ENCODE measurements at places on chromosomes 12 and 14.

DNA sequence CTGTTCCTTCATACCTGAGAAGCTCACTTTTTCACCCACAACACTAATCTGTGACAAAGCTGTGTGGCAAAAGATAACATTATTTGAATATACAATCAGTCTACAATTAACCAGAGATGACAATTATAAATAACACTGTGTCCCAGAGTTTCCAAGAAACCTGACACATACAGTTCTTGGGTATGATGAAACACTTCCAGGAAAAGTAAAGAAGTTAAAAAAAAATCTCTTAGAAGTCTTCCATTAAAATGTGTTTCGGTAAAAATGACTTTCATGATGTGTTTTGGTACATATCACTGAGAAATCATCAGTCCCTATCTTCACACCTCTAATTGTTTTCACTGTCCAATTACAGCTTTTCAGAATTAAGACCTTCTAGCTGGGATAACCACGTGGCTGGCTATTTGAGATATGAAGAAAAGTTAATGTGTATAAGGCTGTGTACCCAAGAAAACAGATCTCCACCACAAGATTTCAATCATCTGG lies 390.2 kb downstream of the SOX5 start:
- DNase-seq = no peak

DNA sequence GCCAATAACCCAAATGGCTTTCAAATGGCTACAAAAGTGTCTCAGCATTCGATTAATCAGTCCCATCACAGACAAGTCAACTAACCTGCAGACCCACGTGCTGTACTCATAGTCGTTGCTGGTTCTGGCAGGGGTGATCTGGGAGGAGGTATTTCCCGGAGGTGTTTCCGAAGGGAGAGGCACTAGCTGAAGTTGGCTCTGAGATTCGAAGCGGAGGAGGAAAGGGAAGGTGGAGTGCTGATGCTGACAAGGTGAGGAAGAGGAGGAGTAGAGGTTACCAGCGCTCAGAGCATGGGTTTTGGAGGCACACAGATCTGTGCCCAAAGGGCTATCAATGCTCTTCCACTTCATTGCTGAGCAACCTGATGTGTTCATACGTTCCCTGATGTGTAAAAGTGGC lies 20.5 kb upstream of the COL2A1 start:
- DNase-seq = no peak

- DNase-seq = no peak
These were observed 309.1 kb downstream of the GXYLT1 start for GRCh38 chr12:41835556-41835955.

DNA sequence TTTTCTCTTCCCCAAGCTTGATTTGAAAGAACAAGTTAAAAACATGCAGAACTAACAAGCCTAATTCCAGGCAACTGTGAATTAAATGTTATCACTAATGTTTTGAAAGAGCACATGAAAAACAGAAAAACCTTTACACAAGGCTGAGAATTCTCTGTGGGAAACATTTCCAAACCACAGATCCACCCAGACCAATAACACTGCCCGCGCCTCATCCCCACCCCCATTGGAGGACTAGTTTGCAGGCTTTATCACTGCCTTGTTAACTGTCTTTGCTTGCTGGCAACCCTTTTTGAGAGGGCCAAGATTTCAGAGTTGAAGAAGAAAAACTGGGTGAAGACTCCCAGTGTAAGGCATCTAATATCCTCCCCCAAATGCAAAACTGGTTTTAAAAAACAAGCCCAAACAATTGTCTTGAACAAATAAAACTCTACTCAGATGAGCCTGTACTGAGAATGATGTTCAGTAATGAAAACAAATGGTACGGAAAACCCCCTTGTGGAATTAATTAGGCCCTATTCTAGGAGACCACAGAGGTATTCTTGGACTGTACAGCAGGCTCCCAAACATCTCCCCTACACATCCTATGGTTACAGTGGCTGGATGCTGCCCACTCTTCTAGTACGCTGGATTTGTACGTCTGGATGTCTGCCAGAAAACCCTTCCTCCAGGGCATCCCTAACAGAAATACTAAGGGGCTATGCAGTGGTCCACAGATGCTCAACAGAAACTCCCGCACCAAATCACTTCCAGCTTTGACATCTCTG lies 5.8 kb downstream of the MAX start:
- no peak for DNase-seq

GRCh38 chr12:94969424-94969823 lies 34.1 kb downstream of the NDUFA12 start:
- DNase-seq = no peak

DNA sequence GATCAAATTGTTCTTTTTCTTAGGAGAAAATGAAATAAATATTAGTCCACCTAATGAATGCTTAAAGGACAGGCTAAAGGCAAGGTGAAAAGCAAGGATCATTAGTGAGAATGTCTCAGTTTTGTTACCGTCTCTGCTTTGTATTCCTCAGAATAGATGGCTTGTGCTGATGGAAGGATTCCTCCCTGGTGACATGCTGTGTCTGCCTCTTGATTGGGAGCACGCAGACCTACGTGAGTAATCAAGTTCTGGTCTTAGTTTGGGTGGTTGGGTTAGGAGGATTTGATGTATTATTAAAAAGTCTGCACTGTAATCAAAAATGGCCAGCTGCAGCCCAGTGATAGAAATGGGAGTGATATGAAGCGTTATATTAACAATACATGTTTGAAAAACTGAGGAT lies 78.8 kb upstream of the RTL1 start:
- no peak for DNase-seq

DNA sequence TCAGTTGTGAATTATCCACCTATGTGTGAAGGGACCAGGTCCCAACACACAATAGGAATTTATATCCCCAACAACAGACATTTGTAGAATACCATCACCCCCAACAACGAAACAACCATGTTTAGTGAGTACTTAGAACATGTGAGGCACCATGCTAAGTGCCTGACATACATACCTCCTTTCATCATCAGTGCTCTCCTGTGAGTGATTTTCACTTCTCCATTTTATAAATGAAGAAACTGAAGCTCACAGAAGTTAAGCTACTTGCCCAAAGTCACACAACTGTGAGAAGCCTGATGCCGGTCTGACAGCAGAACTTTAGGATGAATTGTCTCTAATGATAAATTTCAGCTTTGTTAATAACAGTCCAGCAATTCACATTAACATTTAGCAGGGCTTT lies 35.4 kb downstream of the SPTB start:
- no peak for DNase-seq

DNA sequence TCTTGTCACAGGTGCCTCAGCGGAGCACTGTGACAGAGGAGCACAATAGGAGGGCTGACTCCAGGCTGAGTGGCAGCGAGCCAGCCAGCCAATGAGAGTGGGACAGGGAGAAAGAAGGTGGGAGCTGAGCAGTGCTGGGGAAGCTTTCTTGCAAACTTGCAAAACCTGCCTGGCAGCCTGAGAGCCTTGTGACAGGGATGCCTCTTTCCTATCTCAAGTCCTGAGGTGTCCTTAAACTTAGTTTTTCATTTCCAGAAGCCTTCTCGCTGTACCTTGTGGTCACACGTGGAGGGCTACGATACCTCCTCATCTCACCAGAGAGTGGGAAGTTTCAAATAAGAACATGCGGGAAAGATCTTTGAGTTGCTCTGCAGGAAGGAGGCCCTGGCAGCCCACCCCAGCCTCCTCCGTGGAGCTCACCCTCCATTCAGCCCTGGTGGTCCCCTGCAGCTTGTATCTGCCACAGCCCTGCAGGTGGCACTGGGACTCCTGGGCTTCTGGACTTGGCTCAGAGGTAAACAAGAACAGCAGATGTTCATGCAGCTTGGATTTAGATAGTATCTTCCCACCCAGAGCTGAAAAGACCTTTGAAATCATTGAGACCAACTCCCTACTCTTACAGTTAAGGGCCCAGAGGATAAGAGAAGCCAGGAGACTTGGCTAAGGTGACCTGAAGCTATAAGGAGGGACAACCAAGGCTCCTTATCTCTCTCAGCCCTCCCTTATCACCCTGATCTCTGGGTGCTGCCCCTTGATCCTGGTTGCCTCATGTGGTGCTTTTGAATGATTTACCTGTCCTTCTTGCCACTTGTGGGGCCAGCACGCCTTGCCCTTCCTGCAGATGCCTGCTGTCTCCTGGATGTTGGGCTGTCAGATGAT lies 153.5 kb upstream of the MAX start:
- no peak for DNase-seq

DNA sequence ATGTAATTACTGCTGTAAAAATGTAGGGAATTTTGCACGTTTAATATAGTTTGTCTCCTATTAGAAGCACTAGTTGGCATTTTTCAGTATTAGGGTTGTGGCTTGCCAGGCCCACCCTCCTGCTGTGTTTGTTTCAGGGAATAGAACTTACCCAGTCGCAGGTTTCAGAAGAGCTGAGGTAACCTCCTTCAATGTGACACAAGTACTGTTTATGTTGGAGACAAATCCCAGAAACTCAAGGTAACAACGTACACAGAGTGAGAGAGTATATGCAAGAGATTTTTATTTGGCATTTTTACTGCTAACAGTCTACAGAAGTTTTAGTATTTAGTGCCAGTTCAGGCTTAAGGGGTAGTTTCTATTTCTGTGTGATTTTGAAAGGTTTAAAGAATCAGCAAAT lies 284.3 kb downstream of the RAD51B start:
- no peak for DNase-seq

DNA sequence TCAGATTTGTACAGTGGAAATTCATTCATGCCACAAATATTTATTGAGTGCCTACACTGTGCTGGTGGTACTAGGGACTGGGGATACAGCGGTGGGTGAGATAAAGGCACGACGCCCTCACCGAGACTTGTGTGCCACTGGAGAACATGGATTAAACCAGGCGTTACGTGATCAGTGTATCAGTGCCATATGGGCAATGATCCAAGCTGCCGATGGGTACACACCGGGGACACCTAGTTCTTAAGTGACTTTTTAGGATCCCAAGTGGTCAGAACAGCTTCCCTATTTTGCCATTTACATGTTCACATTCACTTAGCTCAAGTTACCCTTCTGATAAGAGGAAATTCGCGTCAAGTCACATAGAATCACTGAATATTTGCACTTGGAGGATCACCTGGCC lies 236.7 kb downstream of the CACNA1C start:
- no peak for DNase-seq

- no peak for DNase-seq
These were observed 60.8 kb upstream of the EEA1 start for GRCh38 chr12:92989715-92990484.

DNA sequence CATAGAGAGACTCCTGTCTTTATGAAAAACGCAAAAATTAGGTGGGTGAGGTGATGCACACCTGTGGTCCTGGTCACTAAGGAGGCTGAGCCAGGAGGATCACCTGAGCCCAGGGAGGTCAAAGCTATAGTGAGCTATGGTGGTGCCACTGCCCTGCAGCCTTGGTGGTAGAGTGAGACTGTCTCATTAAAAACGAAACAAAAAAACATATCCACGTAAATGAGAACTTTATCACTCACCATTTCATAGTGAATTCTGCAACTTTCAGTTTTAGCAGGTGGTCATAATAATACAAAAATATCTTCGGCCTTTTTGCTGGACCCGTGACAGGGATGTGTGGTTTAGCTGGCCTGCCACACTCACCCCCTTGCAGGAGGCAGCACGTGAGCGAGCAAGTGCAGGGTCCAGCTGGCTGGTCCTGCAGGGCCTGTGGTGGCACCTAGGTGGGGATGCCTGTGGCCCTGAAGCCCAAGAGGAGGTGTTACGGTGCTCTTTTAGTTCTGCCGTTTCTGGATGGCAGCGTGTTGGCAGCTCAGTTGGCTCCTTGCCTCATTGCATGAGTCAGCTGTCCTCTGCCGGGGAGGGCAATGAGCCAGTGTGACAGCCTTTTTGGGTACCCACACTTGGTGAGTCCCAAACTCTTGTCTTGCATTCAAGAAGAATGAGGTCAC lies 1330.7 kb upstream of the TMEM132C start:
- DNase-seq = no peak

- no peak for DNase-seq
These were observed 16.7 kb downstream of the SLC7A7 start for GRCh38 chr14:22798528-22798927.

DNA sequence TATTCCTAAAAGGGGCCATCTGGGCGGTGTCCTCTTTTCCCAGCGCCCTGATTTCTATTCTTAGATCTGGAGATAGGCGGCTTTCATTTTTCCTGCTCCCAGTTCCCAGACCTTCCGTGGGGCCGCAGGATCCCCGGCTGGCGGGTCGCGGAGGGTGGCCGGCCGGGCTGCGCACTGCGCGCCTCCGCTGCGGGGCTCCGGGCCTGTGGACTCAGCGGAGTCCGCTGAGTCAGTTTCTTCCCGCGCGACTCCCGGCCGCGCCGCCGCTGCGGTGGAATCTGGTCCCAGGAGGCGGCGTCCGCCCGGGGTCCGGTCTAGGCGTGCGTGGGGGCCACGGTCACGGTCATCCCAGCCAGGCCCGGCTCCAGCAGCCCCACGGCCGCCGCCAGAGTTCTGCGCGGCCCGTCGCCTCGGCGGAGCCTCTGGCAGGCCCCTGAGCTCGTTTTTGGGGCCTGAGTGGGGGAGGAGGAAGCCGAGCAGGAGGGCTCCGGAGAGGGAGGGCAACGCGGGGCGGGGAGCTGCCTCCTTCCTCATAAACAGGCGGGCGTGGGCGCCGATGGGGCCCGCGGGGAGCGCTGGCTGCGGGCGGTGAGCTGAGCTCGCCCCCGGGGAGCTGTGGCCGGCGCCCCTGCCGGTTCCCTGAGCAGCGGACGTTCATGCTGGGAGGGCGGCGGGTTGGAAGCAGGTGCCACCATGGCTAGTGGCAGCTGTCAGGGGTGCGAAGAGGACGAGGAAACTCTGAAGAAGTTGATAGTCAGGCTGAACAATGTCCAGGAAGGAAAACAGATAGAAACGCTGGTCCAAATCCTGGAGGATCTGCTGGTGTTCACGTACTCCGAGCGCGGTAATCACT lies at the start of gene LRRK2:
Gene LRRK2 (plus strand): TSS at position 559 of the 853 bp plus-strand sequence. CDS start 135 bp downstream, at position 694.
- DNase-seq = peak; percentile 28

DNA sequence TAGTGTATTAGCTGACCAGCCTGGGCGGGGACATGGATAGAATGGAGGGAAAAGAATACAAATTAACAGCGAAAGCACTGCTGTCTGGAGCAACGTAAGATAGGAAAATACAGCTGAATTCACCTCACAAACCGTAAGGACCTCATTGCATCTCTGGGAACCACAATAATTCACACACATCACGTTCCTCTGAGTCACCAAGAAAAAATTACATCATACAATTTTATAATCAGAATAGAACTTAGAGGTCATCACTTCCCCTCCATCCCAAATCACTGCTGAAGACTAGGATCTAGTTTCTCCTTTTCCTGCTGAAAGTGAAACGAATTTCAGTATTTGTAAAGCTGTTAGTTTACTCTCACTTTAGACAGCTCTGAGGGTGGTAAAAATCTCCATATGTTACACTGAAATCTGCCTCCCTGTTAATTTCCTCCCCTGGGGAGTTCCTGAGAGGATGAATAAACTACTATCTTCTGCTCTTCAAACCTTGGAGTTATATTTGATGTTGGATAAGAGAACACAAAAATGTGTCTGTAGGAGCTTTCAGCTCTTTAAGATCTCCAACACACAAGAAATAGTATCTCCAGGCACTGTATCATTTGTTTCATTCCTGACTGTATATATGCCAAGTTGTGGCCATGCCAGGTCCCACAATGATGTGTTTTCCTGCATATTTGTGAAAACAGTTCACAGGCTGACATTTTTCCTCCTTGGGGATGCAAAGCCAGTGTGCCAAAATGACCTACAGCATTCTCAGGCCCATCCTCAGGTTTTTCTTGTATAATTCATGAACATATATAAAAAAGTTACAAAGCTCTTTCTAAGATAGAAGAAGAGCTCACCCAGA lies 63.8 kb upstream of the SSTR1 start:
- peak; percentile 92 for DNase-seq
